ENCODE measurements at places on chromosomes 3 and 15.

DNA sequence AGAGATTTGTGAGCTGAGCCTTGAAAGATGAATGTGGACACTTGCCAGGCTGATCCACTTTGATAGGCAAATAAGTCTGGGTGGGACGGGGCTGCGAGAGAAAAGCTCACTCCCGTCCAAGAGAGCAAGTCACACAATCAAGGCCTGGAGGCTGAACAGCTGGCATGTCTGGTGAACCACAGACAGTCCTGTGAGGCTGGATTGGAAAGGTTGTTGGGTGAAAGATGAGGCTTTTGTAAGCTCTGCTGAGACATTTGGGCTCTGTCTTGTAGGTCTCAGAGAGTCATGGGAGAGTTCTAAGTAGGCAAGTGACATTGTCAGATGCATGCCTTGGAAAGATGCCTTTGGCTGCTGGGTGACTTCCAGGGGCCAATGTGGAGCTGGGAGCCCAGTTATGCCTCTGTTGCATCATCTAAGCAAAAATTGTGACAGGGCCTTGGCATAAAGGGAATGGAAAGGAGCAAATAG, 38.5 kb downstream of the RPLP1 start:
- no peak for DNase-seq

GRCh38 chr3:14537590-14538450, 2.3 kb downstream of the GRIP2 start:
- DNase-seq: no peak

DNA sequence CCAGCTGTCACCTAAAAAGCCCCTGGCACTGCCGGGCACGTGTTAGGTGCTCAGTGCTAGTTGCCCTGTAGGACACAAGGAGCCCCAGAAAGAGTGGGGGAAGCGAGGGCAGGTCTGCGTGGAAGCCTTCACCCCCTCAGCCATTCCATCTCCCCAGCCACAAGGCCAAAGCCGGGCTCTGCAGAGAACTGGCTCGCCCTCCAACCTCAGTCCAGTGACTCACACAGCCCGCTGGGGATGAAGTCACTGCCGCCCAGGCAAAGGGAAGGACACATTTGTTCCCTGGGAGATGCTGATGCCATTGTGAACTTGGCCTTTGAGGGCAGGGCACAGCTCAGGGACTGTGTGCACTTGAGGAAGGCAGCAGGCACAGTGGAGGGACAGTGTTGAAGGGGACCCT, 48.1 kb downstream of the IQSEC1 start:
- DNase-seq: no peak

GRCh38 chr3:110731148-110731547, 340.5 kb upstream of the NECTIN3 start:
- no peak for DNase-seq

All from stimulated activated CD8-positive, alpha-beta memory T cell treated with anti-CD3 and anti-CD28 coated beads, Interleukin-2, amount 100 ng/mL, for 1 hour (primary cell).